ENCODE measurements at places on chromosomes 12 and 14. TPM values are rescaled to one million over a fixed set of nuclear protein-coding genes. Genes with fewer than 3 reads are reported as not detected.

The OR6C2 gene
- not detected for total RNA-seq

The KLRC4 gene
- total RNA-seq: not detected

The PSMD9 gene
- 41.8 TPM for total RNA-seq

The RPL10L gene
- total RNA-seq: not detected

The C12orf50 gene
- total RNA-seq: not detected

The PAPLN gene
- 15.4 TPM for total RNA-seq

The PPP1R12A gene
- total RNA-seq: 130 TPM

The DIO2 gene
- total RNA-seq: 14.7 TPM

The RFLNA gene
- 5.2 TPM for total RNA-seq

The PLEK2 gene
- not detected for total RNA-seq

The STRAP gene
- total RNA-seq: 106 TPM

The FERMT2 gene
- total RNA-seq: 223 TPM

The MYH7 gene
- not detected for total RNA-seq

The LGMN gene
- total RNA-seq: 91.3 TPM

The KRT77 gene
- not detected for total RNA-seq

The TRHDE gene
- total RNA-seq: not detected

The AVPR1A gene
- total RNA-seq: not detected

The ANAPC7 gene
- 43.9 TPM for total RNA-seq

The MYRFL gene
- total RNA-seq: not detected

The MAP3K9 gene
- total RNA-seq: 0.32 TPM

All from articular chondrocyte of knee joint (primary cell).